ENCODE measurements at places on chromosomes 1 and 21.
A peak's percentile ranks its signal among the peaks of the same experiment; 100 is the strongest.

DNA sequence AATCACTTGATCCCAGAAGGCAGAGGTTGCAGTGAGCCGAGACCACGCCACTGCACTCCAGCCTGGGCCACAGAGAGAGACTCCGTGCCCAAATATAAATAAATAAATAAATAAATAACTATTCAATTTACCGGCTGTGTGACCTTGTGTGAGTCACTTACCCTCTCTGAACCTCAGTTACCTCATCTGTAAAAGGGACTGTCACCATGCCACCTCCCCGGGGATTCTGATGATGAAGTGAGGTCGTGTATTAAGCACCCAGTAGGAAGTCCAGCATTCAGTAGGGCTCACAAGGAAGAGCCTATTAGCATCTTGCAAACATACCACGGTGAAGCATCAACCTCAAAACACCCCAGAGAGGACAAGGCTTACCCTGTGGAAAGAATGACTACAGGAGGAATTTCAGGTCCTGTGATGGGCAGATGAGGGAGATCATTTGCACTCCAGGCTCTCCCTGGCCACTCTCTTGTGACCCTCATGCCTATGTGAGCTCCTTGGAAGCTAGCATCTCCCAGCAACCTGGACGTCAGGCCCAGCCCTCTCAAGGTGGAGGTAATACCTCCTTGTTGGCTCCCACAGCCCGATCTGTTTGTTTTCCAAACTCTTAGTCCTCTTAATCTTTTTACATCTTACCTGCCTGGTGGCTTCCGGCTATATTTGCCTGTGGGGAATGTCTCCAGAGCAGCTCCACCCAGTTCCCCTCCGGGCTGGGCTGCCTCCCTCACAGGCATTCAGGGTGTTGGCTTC is 7.6 kb upstream of the C1QA start:
- no peak for DNase-seq

DNA sequence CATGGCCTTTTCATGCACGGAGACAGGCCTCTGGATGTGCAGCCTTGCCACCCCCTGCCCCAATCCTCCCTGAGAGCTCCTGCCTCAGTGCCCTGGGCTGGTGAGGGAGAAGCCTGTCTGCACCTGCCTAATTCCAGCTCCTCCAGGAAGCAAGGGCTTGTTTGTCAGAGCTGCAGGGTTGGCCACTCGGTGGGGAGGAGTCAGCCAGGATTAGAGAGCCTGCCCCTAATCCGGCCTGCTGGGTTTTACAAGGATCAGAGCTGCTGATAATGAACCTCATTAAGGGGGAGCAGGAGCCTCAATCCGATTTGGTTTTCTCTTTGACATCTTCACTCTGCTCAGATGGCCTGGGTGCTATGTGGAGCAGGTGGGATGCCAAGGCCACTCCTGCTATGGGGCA is 31.9 kb upstream of the LHX4 start:
- DNase-seq, result no peak

DNA sequence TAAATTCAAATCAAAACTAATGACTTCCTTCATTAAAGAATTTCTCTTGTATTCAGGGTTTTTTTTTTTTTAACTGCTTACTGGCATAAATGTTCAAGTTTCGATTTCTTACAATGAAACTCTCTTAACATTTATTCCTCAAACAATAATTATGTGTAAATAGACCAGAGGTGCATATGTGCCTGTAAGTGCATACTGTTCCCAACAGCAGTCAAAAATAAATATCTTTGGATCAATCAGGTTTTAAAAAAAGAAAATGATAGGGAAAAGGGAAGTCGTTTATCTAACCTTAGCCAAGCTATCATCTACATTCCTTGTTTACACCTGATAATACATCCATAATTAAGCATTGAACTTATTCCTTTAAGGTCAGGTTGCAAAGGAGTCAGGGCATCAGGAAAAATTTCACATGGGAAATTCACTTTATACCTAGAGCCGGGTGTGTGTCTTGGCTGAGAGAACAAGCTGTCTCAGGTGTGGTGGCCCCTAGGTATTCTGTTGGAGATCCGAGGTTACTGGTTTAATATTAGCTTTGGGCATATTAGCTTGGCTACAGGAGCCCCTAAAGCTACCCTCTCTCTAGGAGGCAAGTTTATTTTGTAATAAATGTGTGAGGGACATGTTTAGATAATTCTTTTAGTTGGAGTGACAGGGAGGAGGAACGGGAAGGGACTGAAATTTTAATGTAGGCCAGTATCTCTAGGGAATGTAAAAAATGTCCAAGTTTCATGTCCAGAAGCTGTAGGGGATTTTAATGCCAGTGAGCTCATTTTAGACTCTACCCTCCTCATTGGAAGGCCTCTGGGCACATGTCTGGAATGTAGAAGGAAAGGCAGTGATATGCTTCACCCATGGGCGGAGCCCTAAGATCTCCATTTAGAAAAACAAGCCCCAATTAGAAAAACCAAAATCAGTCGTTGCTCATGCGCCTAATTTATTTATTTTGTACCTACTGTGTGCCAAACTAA is 327.9 kb upstream of the PROX1 start:
- DNase-seq, result no peak

- DNase-seq, result no peak
These were observed 5.7 kb downstream of the LGR6 start for GRCh38 chr1:202199040-202199889.

DNA sequence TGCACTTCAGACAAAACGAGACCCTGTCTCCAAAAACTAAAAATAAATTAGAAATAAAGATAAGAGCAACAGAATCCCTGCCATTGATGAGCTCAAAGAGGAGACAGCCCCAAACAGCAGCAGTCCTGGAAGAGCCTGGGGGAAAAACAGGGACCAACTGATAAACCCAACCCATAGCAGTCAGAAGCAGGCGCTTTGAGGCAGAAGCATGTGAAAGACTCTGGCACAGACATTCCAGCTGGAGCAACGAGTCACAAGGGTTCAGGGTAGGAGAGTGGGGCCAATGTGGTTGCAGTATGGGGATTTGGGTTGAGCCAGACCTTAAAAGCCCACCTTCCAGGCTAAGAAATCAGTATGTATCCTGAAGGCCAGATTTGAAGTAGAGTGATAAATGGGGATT is 78.5 kb downstream of the MPZL1 start:
- DNase-seq, result no peak

DNA sequence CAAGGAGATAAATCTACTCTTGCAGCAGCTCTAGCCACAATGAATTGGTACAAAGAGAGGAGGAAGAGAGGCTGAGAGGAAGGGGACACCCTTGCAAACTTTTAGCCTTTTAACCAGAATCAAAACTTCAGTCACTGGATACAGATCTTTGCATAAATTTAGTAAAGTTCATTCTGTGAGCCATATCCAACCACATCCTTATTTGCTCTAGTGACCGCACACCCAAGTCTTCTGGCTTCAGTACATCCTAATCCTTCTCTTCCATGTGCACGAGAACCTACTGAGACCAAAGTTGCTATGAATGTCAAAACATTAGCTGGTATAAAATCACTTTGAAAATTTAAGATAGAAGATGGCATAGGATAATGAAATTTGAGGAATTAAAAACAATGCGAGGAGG is 21.9 kb upstream of the PLD5 start:
- DNase-seq, result no peak

GRCh38 chr1:67261680-67262079 is 46.0 kb upstream of the IL12RB2 start:
- no peak for DNase-seq

- DNase-seq, result peak; percentile 74
These were observed 1.0 kb downstream of the PLEKHG5 start for GRCh38 chr1:6490181-6491080.

GRCh38 chr1:51203121-51203873 is 32.8 kb upstream of the RNF11 start:
- no peak for DNase-seq

GRCh38 chr1:11466416-11466815 is 12.5 kb upstream of the DISP3 start:
- DNase-seq, result no peak

- peak; percentile 6 for DNase-seq
These were observed 56.4 kb downstream of the AHCTF1 start for GRCh38 chr1:246875041-246876026.

- DNase-seq, result no peak
These were observed 4.1 kb downstream of the GRHL3 start for GRCh38 chr1:24323281-24323680.

- no peak for DNase-seq
These were observed 13.7 kb downstream of the CD2 start for GRCh38 chr1:116767782-116768382.

DNA sequence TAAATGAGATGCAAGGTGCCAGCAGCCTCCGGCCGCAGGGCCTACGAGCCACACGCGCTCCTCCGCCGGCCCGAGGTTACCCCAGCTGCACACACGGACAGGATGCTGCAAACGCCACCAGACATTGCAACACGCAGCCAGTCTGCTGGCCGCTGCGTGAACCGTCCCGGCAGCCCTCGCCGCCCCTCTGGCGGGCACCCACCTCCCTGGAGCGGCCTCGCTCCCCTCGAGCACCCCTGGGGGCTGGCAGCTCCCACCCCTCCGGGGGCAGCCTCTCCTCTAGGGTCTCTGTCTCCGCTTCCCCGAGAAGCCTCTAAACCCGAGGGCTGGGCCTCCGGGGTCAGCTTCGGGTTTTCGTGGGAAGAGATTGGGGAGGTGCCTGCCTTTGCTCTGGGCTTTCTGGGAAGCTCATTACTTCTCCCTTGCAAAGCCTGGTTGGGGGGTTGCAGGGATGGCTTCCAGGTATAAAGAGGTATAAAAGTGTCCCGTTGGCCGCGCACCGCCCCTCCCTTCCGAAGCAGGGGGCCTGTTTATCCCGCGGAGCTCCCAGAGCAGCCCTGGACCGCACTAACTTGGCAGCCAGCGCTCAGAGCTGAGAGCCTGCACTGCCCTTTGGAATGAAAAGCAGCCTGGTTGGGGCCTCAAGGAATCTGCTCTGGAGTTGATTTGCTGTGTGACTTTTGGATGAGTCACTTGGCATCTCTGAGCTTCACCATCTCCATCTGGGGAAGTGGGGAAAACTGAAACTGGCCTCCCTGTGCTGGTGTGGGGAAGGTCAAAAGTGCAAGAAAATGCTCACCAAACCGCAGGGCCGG is 21.8 kb downstream of the DHRS3 start:
- peak; percentile 96 for DNase-seq

DNA sequence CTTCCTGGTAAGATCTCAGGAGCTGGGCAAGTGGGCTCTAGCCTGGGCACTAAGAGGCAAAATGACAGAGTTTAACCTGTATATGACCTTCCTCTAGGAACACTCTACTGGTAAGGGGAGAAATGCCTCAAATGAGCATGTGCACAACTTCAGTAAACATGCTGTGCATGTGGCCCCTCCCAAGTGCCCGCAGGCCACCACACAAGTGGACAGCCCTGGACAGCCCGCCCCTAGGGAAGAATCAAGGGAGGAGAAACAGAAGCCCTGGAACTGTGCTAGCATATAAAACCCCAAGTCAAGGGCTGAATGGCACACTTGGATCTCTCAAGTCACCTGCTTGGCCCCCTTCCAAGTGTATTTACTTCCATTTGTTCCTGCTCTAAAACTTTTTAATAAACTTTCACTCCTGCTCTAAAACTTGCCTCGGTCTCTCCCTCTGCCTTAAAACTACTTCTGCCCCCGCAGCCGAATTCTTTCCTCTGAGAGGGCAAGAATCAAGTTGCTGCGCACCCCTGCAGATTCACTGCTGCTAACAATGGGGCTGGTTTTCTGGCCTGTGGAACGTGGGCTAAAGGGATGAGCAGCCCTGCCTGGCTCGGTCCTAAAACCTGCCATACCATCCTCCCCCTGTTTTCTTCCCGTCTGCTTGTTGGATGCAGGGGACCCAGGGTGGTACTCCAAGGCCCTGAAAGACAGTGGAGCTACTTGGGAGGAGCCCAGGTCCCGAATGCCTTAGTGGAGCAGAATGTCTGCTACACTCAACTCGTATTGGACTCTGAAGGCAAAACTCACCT is 93.5 kb downstream of the IER5 start:
- DNase-seq, result no peak

DNA sequence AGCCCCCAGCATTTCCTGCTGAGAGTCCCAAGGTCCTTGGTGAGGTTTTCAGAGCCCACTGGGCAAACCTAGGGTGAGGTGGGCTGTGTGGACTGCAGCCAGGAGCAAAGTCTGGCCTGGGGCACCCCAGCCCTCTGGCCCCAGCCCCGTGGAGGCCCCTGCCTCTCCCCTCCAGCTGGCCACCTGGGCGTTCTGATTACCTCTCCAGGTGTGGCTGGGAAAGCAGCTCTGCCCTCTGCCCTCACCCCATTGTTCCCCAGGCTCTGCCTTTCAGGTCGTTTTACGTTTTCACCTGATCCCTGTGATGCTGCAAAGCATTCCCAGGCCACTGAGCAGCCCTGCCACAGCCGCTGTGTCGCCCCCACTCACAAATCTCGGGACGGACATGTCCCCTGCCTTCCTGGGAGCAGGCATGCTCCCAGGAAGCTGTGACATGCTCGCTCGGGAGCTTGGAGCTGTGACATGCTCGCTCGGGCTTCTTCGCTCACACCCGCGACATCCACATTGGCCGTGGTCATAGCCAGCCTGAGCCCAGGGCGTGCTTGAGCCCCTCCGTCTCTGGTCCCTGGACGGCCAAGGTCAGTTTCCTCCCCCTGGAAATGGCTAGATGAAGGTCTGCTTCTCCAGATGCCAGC is 169.2 kb upstream of the ARHGEF16 start:
- no peak for DNase-seq

GRCh38 chr1:150176593-150176992 is 26.9 kb downstream of the PLEKHO1 start:
- no peak for DNase-seq

DNA sequence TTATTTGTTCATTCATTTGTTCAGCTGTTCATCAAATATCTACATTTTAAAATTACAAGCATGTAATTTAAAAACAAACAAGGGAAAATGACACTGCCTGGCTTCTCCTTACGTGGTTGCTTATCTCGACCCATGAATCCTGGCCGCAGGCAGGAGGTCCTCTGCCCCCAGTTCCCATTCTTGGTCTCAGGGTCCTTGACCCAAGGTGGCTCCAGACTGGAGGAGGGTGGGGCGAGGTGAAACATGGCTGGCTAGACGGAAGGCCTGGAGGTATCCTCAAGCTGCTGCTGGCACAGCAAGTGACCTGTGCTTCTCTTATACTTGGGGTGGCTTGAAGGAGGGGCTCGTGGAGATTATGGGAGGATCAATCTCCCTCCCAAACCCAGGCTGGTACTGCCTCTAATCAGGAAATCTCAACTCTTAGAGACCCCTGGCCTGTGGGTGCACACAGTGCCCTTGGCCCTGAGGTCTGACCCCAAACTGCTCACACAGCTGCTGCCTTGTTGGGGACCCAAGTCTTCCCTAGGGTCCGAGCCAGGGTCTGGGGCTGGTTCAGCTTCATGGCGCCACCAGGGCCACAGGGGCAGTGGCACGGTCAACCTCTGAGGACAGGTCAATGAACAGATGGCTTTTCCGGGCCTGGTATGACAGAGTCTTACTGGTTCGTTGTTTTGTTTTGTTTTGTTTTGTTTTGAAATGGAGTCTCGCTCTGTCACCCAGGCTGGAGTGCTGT is 63.7 kb downstream of the SCCPDH start:
- DNase-seq, result no peak

- peak; percentile 92 for DNase-seq
These were observed 125.9 kb downstream of the RHOU start for GRCh38 chr1:228860911-228861831.

DNA sequence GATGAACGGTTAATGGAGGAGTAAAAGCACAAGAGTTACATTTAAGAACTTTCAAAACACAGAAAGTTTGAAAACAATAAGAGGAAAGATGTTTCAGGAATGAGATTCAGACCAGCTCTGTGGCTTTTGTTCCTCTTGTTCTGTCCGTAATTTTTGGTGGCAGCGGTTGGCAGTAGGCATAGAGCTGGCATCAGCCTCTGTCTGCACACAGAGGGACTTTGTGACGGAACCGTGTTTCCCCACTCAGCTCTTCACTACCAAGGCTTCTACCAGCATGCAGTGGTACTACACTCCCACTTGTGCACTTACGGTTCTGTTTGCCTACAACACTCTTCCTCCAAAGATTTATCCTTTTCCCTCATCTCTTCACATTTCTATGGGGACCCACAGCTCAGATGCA is 212.8 kb downstream of the DSCAM start:
- no peak for DNase-seq

Data from Caki2 (cell line).